ENCODE measurements at places on chromosomes 6 and 20.
A peak's percentile ranks its signal among the peaks of the same experiment; 100 is the strongest.

DNA sequence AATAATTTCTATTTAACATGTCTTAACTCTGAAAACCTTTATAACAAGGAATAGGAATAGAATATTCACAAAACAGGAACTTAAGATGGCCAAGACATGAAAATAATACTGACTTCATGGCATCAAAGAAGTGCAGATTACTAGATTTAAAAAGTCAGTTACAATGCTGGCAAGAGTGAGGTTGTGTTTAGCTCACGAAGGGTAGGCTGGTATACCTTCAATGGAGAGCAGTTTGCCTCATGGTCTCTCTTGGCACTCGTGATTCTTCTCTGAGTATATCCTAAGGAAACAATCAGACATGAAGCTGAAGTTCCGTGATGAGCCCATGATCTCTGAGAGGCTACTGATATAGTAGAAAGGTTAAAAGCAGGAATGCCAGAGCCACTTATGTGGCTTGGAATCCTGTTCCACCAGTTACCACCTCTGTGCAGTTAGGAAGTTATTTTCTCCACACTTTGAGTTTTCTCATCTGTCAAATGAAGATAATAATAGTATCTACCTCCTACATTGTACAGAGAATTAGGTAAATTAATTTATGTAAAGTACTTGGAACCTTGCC lies 7.2 kb downstream of the NCOA7 start:
- no peak for DNase-seq

GRCh38 chr20:62522748-62523396 lies 47.1 kb upstream of the GATA5 start:
- DNase-seq: no peak

DNA sequence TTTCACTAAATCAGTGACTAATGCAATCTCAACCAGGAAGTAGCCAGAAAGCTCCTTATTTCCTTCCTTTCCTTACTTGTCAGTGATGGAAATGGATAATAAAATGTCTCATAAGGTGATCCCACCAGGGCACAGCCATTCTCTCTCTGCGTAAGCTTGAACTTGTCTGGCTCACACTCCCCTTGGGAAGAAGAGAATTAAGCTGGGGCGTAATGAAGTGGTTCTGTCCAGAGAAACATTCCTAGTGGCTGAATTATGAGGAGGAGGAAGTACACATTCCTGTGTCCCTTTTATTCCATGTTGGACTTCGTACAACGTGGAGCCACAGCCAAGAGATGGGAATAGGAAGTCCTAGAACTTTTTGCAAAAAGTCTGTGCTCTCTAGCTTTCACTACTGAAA lies 93.7 kb downstream of the MTHFD1L start:
- DNase-seq: no peak

DNA sequence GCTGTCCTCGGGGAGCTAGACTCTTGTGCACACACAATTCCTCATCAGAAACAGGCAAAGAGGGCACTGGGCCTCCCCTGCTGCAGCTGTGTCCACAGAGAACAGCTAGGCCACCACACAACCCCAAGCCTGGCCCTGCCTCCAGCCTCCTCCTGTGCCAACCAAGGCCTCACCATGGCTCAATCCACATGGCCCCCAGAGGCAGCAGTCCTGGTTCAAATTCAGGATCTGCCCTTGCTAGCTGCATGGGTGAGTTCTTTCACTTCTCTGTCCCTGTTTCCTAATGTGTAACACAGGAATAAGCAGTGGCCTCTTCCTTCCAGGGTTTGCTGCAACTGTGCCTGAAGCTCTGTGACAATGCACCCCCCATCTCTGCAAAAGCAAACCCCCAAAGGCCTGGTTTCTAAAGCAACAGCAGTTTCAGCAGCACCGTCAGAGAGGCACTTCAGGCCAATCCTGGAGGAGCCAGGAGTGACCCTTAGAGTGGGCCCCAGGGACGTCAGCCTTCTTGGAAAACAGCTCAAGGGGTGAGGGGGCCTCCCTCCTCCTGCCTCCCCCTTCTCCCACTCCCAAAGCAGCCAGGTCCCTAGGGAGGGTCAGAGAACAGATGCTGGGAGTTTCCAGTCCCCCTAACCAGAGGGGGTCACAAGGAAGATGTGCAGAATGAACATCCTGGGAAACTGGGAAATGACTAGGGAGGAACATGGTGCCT lies 2.2 kb downstream of the ADISSP start:
- no peak for DNase-seq

DNA sequence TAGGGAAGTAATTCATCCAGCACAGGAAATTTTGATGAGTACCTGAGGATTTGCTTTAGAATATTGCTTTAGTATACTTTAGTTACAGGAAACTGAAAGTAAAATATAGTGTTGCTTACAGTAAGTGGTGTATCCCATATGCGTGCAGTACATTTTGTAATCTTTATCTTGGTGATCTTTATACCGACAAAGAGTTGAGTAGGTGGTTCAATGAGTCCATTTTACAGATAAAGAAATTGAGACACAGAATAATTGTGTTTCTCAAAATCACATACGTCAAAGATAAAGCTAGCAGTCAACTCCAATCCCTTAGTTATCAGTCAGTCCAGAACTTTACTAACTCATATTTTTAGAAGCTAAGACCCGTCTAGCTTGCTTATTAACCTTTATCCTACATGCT lies 65.8 kb upstream of the E2F3 start:
- DNase-seq: peak; percentile 11

DNA sequence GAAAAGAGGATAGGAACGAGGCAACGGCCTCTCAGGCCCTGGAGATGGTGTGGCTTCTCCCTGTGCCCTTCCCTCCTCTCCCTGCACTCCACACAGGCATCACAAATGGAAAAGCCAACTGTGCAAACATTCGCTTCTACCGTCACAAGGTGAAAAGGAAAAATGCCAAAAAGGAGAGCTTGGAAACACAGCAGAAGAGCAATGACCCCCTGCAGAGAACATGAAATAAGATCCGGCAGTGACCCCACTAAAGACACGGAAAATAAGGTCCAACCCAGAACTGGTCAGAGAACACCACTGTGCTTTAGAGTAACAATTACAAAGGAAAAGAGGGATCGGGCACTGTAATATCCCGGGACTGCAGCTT lies 63.0 kb downstream of the SLC22A23 start:
- no peak for DNase-seq

GRCh38 chr20:13822459-13822858 lies 37.6 kb downstream of the NDUFAF5 start:
- DNase-seq: no peak

DNA sequence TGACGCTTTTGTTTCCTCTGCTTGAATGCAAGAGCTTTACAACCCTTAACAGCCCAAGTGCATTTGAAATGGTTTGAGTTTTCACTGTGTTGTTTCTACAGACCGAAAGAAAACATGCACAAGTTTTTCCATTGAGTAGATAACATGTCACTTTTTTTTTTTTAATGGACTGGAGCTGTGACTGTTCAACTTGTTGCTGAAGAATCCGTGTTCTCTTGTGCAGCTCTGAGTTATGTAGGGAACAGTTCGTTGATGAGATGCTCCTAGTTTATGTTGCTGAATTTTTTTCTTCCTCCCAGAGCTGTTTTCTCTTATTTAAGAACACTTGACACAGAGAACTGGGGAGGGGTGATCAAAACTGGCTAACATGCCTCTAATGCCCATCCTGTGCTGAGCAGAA lies 89.3 kb downstream of the DTD1 start:
- no peak for DNase-seq

Measured in CD4-positive, alpha-beta T cell treated with Interleukin-4 for 4 hours (primary cell).